Stimulated activated CD4-positive, alpha-beta T cell treated with anti-CD3 and anti-CD28 coated beads, TNF-alpha, amount 100 ng/mL, for 4 hours (primary cell): ENCODE measurements at places on chromosomes 3 and 15.

DNA sequence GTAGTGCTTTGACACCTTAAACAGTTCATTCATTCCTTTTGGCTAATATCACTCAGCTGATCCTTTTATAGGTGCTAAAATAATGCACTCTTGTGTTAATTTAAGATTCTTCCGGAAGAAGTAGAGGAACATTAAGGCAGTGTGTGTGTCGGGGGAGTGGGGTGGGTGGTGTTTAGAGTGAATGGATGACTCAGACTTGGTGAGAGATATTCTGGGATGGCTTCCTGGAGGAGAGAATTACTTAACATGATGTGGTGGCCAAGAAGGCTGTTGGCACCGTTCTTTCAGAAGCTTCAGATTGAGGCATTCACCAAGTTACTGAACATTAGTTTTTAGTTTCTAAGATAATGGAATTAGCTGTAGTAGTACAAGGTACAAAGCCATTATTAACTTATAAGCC, 125.6 kb upstream of the ROPN1 start:
- DNase-seq, result no peak

DNA sequence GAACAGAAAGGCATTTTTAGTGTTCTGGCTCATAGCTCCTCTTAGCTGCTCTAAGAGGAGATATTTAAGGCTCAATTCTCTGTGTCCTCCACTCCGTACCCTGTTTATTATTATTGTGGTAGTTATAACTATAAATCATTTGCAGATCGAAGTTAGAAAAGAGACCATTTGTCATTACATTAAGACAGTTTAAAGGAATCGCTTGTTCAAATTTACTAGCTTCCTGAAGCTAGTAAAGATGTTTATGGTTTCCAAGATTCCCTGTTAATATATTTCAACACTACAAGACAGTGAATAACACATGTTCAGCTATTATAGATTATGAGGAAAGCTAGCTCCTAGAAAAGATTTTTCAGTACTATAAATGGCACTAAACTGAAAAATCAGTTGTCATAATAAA, 12.6 kb downstream of the ATXN7 start:
- no peak for DNase-seq

GRCh38 chr3:194200422-194201081, 64.6 kb downstream of the HES1 start:
- no peak for DNase-seq

DNA sequence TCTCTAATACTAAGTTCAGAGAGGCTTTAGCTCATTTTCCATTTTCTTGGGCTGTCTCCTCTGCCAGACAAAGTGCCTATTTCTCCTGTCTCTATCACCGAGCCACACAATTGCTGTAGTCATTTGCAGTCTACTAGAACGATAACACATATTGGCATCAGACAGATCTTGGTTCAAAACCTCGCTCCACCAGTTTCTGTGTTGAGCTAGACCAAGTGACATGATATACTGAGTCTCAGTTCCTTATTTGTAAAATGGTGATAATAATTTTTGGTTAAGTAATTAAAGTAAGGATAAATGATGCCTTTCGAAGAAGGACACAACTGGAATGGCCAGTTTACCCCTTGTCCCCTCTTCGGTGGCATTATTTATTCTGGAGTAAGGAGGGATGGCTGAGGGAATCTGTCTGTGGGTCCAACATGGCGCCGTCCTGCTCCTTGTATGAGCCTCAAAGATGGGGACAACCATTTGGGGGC, 398 bp upstream of the RAB7A start:
- DNase-seq, result no peak

- DNase-seq, result no peak
Measured at GRCh38 chr3:194348354-194348753, 2.8 kb downstream of the CPN2 start.

- DNase-seq, result no peak
Measured at GRCh38 chr3:79278681-79279080, 489.1 kb downstream of the ROBO1 start.

DNA sequence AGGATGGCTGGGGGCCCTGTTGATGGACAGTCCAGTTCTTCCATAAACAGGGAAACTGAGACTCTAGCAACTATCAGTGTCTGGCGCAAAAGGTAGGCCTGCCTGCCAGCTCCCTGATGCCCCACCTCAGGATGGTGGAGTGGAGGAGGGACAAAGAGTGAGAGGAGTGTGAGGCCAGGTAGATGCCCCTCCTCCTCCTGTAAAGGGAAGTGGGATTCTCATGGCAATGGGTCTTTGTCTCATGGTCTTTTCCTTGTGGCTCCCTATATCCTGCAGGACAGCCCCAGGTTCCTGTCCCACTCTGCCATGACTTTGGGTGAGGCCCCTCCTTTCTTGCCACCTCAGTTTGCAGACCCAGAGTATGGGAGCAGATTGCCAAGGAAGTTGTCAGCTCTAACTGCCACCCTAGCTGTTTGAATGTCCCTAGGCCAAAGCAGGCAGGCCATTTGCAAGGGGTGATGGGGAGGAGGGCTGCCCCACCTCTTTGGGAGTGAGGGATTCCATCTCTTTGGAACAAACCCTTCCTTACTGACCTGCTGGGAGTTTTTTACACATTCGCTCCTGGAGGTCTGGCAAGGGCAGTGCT, 2.8 kb upstream of the DNAH1 start:
- DNase-seq, result no peak

- no peak for DNase-seq
Measured at GRCh38 chr3:37458162-37459120, 284.1 kb upstream of the LRRFIP2 start.

DNA sequence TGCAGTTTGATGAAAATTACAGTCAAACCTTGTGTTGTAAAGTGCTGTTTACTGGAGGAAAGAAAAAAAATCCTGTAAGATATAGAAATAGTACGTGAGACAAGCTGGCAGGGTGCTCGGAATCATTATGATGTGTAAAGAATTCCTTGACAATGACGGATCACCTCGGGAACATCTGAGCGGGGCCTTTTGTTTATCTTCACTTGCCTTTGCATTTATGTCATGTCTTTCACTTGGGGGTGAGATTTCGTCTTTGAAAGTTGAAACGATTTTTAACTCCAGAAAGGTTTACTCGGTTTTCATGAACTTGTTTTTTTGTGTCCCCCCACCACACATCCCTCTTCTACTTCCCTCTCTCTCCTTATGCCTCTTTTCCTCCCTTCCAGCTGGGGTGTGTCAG, 128.3 kb upstream of the VEPH1 start:
- DNase-seq, result no peak

GRCh38 chr3:61750766-61751165, 189.4 kb downstream of the PTPRG start:
- DNase-seq, result no peak

- no peak for DNase-seq
Measured at GRCh38 chr15:73321496-73322450, 47.0 kb downstream of the HCN4 start.

DNA sequence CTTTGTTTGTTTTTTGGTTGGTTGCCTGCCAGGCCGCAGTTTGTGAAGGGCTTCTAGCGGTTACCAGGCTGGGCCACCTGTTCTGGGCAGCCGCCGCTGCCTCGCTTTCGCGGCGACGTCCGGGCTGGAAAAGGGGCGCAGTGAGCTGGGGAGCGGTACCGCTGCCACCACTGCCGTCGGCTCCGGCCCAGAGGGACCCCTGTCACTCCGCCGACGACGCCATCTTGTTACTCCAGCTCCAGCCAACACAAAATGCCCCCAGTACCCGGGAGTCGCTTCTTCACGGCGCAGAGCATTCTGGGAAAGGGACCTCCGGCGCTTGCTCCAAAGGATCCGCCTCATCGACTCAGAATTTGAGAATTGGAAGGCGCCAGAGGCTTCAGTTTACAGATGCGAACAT, 238.8 kb downstream of the CDIN1 start:
- DNase-seq, result no peak
